ENCODE measurements at places on chromosomes 1 and 21. TPM values are rescaled to one million over a fixed set of nuclear protein-coding genes. Genes with fewer than 3 reads are reported as not detected.
A peak's percentile ranks its signal among the peaks of the same experiment; 100 is the strongest.

- DNase-seq: no peak
These were observed 24.6 kb downstream of the MAPKAPK2 start for GRCh38 chr1:206709322-206709721.

Gene CYYR1
- total RNA-seq: 83.8 TPM

GRCh38 chr1:26361605-26362122, 7.7 kb upstream of the CRYBG2 start:
- DNase-seq: no peak

GRCh38 chr1:114328361-114328904, 174.8 kb upstream of the SYT6 start:
- no peak for DNase-seq

DNA sequence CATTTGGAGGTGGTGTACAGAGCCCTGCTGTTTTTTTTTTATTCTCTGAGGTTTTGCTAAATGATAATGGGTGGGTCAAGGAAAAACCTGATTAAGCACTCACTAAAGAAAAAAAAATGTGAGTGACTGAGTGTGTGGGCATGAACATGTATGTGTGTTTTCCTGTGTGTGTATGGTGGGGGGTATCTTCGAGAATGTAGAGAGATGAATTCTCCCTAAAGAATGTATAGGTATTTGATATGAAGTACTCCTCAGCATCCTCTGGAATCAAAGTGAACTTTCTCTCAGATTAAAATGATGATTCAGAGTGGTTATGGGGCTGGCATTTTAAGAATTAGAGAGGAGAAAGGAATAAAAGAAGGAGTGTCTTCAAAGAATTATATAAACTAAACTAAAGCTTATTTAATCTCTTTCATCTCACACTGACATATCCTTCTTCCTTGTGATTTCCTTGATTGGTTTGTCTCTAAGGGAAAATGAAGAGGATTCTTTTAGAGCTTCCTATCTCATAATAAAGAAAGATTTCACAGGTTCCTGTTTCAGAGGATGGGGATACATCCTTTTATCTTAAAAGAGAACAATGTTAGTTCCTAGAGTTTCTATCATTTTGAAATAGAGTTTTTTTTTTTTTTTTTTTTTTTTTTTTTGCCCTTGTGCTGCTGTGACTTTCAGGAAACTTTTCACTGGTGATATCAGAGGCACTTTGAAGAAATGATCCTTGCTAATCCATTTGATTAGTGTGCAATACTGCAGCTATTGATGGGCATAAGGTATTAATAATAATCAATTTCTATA, 23.9 kb downstream of the S1PR1 start:
- DNase-seq: no peak

- DNase-seq: no peak
These were observed 31.3 kb upstream of the CLCA4 start for GRCh38 chr1:86515597-86515996.

DNA sequence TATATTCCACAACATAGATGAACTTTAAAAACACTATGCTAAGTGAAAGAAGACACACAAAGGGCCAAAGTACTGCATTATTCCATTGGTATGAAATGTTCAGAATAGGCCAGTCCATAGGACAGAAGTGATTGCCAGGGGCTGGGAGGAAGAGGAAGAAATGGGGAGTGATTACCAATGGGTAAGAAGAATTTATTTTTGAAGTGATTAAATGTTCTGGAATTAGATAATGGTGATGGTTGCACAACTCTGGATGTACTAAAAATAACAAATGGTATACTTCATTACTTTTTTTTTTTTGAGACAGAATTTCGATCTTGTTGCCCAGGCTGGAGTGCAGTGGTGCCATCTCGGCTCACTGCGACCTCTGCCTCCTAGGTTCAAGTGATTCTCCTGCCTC, 61.7 kb downstream of the CHD5 start:
- no peak for DNase-seq

- DNase-seq: no peak
These were observed 76.6 kb downstream of the NOS1AP start for GRCh38 chr1:162145966-162146696.

DNA sequence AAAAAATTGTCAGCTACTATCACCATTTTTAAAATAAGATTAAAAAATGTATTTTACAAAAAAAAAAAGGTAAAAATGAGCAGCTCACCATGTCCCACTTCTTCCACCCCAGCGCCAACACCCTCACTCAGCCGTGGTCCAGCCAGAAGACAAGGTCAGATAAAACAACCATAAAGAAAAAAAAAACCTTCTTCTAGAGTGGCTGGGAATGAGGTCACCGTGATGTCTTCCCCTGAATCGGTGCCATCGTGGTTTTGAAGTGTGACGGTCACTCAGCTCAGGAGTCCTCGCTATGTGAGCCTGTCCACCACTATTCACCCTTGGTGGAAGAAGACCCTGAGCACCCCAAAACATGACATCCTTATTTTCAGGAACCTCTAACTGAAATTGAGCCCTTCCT, 38.1 kb downstream of the B3GALT5 start:
- no peak for DNase-seq

Gene ARID1A
- 16.7 TPM for total RNA-seq

Gene S100A2
- total RNA-seq: not detected

Gene ST6GALNAC3
- total RNA-seq: 43.4 TPM

Gene USH2A
- not detected for total RNA-seq

Gene KCNQ4
- 7.4 TPM for total RNA-seq

DNA sequence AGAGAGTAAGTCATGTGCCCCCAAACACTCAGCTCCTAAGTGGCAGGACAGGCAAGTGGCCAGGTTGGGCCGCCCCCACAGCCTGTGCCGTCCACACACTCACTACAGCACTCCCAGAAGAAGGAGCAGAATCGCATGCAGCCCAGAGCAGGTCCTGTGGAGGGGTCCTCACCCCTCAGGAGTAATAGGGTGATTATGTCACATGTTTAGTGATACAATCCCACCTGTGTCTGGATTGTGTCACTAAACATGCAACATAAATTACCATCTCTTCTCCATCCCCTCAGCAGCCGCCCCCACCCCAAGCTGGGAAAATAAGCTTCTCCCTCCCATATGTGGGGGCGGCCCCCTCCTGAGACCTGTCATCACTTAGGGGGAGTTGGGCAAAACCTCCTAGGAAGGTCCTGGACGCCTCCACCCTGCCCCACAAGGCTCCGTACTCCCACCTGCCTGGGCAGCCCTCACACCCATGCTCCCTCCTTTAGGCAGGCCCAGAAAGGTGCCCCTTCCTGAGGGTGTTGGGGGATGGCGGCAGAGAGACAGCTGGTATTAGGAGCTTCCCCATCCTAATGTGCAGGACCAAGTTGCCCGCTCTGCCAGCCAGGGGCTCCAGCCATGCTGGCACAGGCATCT, 56.9 kb downstream of the STUM start:
- peak; percentile 21 for DNase-seq

DNA sequence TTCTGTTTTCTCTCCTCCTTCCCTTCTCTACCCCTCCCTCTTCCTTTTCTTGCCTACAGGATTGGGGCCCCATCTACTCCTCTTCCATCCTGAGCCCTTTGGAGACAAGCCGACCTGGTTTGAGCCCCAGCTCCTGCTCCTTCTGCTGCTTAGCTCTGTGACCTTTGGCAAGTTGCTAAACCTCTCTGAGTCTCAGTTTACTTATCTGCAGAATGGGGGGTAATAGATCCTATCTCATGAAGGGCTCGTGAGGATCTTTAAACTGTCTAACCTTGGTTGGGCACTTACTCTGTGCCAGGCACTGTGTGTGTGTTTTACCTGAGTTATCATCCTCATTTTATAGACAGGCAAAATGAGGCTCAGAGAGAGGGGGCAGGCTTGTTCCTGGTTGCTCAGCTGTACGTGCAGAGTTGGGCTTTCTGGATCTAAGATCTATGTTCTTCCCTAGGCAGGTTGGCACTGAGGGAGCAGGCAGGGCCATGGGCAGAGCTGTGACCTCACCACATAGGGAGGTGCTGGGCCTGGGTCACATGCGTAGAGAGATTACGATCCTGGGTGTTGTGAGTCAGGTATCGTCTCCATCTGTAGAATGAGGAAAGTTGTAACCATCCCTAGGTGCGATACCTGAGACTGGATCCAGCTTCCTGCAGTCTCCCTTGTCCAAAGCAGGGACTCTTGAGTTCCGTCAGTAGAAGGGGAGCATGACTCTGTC, 58.5 kb downstream of the FOXO6 start:
- DNase-seq: no peak

- DNase-seq: no peak
These were observed 51.5 kb upstream of the SLC22A15 start for GRCh38 chr1:115924770-115925169.

Gene TOE1
- 10.3 TPM for total RNA-seq

DNA sequence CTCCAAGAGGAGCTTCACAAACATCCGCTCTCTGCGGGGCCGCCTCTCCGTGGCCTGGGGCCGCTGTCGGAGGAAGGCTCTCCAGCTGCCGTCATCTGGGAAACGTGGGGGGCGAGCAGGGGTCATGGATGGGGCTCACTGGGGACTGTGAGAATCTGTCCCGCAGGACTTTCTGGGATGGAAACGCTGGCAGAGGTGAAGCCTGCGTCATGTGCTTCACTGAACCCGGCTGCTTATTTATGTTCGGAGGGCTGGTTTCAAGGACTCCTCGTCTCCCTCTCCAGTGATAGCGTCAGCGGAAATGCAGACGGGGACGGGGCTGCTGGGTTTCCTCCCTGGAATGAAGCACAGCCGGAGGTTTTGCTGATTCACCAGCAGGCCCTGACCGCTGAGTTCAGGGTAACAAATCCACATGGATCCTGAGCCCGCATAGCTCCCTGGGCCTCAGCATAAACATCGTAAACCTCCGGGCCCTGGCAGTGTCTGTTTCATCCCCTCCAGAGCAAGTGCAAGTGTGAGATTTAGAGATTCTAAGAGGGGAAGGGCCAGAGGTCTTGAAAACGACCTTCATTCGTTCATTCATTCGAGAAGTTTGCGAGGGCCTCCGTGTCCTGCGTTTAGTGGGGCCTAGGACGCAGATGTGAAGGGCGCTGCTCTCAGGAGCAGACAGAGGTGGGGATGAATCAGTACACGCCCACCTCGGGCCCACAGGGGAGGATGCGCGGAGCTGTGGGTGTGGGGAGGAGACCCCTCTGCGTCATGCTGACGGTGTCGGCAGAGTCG, 7.0 kb upstream of the POFUT2 start:
- peak; percentile 93 for DNase-seq

Data from uterus (tissue), 4 donors.